ENCODE measurements at places on chromosomes 5 and 9.

GRCh38 chr5:13218518-13218917 lies 726.0 kb downstream of the DNAH5 start:
- DNase-seq = peak; percentile 6

DNA sequence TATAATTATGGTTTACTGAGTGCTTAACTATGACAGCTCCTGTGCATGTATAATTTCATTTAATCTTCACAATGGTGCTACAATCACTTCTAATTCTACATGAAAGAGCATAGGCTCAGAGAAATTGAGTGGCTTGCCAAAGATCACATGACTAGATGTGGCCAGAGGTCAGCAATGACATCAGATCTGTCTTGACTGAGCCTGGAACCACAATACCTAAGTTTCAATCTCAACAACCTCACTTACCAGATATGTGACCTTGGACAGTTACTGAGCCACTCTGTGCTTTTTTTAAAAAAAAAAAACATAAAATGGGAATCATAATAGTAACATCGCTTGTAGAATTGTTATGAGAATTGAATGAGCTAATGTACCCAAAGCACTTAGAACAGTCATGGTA lies 130.7 kb downstream of the TRIM32 start:
- DNase-seq = no peak

DNA sequence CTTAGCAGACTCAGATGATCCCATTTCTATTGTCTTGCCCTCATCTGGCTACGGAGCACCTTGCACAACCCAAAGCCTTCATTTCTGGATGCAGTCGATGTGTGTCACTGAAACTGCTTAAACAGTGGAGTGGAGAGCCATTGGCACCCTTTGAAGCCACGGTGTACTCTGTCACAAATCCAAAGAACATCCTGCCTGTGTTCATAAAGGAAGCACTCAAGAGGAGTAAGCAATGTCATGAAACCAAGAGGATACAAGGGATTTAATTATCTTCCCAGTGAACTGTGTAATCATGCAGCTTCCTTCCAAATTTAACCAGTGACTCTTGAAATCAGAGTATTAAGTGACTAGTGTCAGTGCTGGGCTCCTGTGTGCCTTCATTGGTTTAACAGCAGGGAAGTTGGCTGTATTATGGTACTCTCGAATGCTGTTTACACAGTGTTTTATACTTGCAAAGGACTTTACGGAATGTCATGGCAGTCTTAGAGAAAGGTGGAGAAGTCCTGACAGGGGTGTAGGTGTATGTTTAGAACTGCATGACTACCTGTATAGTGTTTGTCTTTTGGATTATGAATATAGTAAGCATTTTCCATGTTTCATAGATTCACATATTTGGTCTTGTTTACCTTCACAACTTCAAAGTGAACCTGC lies 41.9 kb downstream of the CD180 start:
- DNase-seq = no peak

DNA sequence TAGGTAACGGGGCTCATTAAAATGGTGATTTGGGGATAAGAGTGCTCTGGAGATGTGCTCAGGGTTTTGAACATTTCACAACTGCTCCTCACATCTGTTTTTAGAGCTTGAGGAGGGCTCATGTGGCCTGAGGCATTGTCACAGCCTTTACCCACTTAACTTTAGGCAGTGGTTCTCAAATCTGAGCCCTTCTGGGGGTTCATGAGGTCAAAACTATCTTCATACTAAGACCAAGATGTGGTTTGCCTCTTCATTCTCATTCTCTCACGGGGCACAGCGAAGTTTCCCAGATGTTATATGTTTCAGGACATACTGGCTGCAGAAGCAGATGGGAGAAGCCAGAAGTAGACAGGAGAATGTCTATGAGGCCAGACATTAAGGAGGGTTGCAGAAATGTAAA lies 38.4 kb downstream of the STXBP1 start:
- no peak for DNase-seq

DNA sequence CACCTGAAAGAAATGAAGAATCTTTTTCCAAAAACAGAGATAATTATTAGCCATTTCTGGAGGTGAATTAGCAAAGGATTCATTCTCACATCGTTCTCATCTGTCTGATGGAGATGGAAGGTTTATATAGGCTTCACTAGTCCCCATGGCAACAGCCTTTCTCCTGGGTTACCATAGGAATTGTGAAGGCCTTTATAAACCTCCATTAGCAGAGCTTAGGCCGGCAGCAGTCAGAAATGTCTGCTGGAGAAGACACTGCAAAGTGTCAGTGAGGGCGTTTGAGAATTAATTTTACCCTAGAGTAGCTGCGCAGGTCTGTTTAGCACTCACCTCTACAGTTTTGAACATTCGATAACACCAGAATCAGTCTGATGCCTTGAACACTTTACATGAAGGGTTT lies 290.4 kb upstream of the NR4A3 start:
- DNase-seq = no peak

DNA sequence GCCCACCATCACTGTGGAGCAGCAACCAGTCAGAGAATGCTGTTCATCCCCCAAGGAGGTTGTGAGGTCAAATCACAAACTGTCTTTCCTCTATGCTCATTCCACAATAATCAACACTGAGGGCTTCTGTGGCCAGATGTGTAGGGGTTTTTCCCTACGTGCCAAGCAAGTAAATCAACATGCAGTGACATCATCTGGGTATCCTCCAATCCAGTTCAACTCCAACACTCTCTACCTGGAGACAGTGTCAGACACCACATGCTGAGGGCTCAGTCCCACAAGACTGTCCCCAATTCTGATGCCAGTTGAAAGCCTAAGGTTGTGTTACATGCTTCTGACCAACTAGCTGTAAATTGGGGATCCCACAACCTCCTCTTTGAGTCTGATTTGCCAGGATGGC lies 57.3 kb upstream of the DMRT1 start:
- no peak for DNase-seq

DNA sequence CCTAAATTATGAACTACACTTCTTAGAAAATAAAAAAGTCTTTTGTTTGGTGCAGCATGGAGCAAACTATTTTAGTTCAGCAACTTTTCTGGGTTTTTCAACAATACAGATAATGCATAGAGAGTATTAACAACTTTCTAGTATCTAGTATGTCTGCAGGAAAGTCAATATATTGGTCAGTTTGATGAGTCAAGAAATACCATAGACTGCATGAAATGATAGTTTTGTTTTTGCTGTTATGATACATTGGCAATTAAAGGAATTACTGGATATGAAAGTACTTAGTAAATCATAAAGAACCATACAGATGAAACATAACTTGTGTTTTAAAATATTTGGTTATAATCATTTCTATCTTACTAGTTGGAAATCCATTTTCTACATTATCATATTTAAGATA lies 173.5 kb downstream of the GIN1 start:
- no peak for DNase-seq

GRCh38 chr5:79795764-79796398 lies 106.2 kb downstream of the CMYA5 start:
- peak; percentile 13 for DNase-seq

DNA sequence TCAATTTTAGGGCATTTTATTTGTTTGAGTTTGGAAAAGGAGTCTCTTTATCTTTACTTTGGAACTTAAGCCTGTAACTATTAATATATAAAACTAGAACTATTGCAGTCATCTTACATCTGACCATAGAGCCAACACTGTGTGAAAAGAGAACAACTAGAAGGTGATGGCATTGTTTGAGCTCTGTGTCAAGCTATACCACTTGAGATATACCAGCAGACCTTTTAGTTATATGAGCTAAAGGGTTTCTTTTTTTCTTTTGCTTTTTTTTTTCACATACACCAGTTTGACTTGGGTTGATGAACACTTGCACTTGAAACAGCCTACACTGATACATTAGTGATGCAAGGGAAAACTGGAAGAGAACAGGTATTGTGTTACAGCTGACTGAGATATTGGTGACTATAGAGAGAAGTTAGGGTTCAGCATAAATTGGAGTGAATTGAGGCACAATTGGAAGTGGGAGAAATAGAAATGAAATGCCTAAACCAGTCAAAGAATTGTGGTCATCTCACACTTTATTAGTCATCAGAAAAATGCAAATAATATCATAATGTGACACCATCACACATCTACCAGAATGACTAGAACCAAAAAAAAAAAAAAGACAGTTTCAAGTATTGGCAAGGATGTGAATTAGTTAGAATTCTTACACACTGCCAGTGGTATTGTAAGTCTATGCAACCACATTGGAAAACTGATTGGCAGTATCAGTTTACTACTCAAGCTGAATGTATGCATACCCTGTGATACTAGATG lies 60.9 kb downstream of the ADRB2 start:
- no peak for DNase-seq

GRCh38 chr5:145362266-145362665 lies 472.9 kb downstream of the PRELID2 start:
- DNase-seq = peak; percentile 12

DNA sequence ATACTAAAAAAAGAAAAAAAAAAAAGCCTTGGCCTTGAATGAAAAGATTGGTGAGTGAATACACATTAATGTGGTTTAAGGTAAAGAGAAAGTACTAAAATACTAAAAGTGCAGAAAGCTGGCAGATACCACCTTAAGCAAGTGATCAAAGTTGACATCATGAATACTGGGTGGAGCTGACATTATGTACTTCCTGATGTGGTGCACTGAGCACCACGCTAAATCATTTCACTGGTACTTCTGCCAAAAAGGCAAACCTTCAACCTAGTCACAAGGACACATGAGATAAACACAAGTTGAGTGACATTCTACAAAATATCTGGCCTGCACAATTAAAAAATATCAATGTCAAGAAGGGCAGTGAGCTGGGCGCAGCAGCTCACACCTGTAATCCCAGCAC lies 33.8 kb upstream of the PANK3 start:
- no peak for DNase-seq

DNA sequence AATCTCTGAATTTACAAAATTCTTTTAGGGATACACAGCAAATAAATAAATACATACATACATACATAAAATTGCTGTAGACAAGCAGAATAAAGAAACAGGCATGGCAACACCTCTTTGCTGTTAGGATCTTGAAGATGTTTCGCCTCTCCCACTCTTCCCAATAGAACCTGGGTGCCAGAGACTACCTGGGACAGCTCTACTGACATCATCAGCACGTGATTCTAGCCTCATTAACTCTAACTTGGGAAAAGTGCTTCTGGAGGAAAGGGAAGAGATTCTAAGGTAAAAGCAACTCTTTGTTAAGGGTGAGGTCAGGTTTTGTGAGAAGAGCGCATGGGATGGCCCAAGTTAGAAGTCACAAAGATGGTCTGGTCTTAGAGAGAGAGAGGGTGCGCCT lies 339.1 kb downstream of the RFX3 start:
- no peak for DNase-seq

Data from hepatocyte (in vitro differentiated cells).